ENCODE measurements at places on chromosomes 3 and 15.

GRCh38 chr3:90095811-90096210, 988.4 kb downstream of the EPHA3 start:
- no peak for DNase-seq

DNA sequence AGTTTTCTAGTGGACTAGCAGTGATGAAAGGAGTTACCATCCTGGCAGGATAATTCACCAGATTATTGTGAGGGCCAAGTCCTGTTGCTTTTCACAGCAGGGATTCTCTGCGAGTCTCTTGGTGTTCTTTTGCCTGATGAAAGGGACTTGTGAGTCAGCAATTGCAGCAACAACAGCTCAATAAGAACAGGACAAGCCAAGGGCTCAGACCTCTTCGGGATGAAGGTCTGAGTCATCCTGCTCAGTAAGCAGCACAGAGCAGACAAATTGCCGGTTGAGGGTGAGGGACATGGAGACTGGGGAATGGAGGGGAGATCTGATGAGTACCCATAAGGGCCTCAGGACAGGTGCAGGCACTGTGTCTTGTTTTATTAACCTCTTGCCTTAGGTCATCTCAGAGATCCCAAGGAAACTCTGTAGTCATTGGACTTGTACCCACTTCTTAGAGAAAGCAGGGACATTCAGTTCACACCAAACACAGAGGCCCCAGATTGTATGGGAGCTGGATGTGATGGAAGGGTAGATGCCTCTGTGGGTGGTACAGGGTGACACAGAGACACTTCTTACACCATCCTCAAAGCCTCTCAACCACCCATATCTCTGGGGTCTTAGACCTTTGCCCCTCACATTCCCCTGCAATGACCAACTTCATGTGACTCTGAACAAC, 173.8 kb upstream of the TLE3 start:
- no peak for DNase-seq

- no peak for DNase-seq
These were observed 61.0 kb downstream of the CHD2 start for GRCh38 chr15:92960996-92961681.

DNA sequence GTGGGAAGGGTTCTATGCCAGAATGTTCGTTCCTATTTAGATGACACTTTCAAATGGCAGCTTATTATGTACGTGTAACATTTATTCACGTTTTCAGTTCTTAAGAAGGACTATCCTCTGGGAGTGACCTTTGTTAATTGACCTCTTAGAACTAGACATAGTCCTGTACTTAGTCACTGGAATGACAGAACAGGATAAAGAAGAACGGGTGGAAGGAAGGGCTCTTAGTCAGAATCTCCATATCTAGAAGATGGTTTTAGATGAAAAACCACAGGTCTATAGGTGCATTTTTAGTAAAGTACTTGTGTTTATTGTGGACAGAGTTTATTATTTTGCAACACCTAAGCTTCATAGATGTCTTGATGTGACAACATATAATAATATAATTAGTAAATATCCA, 6.5 kb downstream of the METTL6 start:
- DNase-seq: no peak

DNA sequence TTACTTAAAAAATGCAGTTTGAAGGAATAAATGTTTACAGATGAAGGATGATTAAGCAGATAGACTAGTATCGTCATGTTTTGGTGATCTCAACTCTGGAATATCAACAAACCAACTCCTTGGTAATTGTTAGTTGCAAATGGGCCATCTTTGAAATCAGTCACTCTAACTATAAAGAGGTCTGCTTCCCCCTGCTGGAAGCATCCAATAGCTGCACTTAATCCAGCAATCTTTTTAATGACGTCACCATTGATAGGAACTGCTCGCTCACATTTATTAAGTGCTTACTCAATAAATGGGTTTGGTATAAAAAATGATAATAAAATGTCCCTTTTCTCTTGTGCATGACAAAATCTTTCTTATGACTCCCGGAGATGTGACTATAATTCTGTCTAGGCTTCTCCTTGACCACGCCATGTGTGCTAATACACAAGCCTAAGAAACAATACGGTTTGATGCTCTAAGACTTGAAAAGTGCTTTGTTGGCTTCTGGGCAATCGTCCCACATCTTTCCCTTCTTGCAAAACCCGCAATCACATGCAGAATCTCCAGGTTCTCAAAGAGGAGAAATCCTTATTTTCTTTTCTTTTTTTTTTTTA, 227.6 kb upstream of the POU1F1 start:
- DNase-seq: no peak

DNA sequence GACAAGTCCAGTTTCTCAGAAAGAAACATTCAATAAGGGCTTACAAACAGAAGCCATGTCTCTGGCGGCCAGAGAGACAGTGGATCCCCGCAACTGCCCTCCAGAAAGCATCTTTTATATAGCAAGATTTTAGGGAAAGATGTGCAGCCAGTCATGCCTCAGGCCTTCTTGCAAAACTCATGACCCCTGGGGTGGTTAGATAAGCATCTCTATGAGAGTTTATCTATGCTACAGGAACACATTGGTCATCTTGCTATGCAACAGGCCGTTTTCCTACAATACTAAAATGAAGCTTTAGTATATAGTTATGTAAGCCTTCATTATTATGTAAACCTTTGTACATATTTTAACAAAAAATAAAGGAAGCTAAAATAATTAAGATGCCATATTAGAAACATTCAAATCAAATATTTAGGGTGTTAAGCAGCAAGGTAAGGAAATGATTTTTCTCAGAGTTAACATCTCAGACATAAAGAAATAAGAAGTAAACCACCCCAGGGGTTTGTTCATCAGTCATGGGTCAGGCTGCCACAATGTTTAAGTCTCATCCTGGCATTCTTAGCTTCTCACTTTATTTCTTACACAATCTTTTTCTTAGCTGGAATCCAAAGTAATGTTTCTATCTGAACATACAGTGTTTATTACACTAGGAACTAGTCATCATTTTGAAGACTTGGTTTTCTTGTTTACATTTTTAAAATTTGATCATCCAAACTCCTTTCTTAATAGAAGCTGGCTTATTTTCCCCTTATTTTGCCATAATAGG, 6.3 kb upstream of the FSIP1 start:
- no peak for DNase-seq

- no peak for DNase-seq
These were observed 4.2 kb downstream of the TP63 start for GRCh38 chr3:189635339-189635738.

GRCh38 chr3:48088056-48088748, 72.0 kb upstream of the MAP4 start:
- no peak for DNase-seq

GRCh38 chr15:40340038-40340739, 550 bp downstream of the CCDC9B start:
- DNase-seq: no peak

- no peak for DNase-seq
These were observed 29.7 kb downstream of the PLXND1 start for GRCh38 chr3:129576514-129577352.

DNA sequence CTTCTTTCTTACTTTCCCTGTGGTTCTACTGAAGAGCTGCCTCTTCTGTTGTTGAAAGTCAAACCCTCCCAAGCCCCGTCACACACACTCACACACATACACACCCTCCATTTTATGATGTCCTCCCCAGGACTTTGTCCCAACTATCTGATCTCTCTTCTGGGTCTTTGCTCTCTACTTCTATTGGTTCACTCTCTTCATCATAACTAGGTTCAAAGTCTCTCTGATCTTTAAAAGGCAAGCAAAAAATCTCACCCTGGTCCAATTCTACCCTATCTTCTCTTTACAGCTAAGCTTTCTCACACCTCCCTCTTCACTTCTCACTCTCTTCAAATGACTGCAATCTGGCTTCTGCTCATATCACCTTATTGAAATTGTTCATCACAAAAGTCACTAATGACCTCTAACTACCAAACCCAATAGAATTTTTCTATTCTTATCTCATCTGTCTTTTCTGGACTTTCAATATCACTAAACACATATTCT, 34.8 kb downstream of the LRRFIP2 start:
- DNase-seq: no peak

GRCh38 chr15:94259121-94259751, 27.9 kb downstream of the MCTP2 start:
- DNase-seq: no peak

- no peak for DNase-seq
These were observed 369.2 kb downstream of the NSUN3 start for GRCh38 chr3:94431876-94432570.

DNA sequence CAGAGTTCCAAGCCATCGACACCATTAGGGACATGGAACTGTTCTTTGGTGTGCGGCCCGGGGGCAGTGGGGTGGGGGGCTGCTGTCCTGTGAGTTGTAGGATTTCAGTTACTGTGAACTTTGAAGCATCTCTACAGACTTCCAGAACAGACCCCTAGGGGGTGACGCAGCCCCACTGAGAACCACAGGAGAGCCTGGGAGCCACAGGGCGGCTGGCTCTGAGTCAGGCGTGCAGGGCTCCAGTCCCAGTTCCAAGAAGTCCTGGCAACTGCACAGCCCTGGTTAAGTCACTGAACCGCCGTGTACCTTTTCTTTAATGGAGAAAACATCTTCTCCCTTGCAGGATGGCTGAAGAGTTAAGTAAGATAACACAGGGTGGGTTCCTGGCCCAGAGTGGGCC, 23.5 kb upstream of the LRTM1 start:
- DNase-seq: peak; percentile 34

GRCh38 chr3:59692117-59692516, 642.3 kb upstream of the CFAP20DC start:
- no peak for DNase-seq

- DNase-seq: no peak
These were observed 24.0 kb upstream of the SLC6A6 start for GRCh38 chr3:14378415-14378814.
